ENCODE measurements at places on chromosomes 13 and 19.
A peak's percentile ranks its signal among the peaks of the same experiment; 100 is the strongest.

GRCh38 chr19:41887711-41888382 is 4.9 kb downstream of the ARHGEF1 start:
- DNase-seq: peak; percentile 96

DNA sequence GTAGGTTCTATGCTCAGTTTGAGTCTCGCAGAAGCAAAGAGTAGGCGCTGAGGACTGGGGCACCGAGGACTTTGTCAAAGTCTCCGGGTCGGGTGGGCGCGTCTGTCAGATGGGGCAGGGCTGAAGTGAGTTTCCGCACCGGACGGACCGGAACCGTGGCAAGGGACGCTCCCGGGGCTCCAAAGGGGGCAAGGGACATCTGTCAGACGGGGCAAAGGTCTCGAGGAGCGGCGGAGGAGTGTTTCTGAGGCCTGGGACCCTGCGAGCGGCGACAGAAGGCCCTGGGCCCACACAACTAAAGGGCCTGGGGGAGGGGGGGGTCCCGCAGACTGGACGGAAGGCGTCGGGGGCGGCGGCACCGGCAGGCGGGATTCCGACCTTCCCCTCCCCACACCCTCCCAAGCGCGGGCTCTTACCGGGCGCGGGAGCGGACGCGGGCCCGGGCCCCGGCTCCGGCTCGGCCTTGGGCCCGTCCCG is 13.3 kb upstream of the AKAP8L start:
- no peak for DNase-seq

DNA sequence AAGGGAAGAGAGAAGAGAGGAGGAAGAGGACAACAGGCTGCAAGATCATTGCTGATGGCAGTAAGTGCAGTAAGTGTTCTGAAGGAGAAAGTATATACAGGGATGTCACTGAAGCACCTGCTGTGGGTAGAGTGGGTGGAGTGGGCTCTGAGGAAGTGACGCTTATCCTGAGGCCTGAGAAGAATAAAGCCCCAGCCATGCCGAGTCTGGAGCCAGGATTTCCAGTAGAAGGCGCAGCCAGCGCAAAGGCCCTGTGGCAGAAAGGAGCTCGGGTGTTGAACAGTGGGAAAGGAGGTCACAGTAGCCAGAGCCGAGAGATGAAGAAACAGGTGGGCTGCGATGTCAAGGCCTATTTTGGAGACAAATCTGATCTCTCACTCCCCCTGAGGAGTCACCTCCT is 31.8 kb upstream of the ADGRE5 start:
- DNase-seq: no peak

GRCh38 chr19:13503570-13504235 is 2.6 kb downstream of the CACNA1A start:
- DNase-seq: no peak

GRCh38 chr13:48726711-48727110 is 73.0 kb downstream of the CYSLTR2 start:
- DNase-seq: no peak

DNA sequence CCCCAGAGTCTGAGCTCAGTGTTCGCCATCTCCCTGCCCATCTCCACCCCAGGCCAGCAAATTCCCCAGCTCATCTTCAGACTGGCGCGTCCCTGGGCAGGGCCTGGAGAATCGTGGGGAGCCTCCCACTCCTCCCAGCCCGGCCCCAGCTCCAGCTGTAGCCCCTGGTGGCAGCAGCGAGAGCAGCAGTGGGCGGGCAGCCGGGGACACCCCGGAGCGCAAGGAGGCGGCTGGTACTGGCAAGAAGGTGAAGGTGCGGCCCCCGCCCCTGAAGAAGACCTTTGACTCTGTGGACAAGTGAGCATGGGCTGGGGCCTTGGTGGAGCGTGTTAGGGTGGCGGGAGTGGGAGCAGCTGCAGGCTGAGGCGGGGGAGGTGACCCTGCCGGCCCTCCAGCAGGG is 8.4 kb upstream of the PRR19 start:
- no peak for DNase-seq

DNA sequence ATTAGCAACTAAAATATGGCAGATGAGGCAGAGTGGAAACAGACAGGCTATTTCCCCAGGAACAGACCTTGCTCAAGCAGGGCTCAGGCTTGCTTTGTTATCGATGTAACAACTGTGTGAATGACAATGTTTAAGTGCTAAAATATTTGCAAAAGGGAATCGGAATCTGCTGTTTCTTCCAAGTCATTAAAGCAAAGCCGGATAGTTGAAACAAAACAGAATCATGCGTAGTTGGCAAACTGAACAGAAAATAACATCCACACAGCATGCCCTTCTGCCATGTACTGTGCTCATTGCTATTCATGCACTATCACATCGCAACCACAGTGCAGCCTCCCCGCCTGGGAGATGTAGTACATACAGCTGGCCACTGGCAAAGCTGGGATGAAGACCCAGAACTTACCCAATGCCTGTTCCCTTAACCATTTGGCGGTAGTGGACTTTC is 799.1 kb downstream of the DIAPH3 start:
- no peak for DNase-seq

GRCh38 chr13:46355901-46356590 is 31.0 kb downstream of the RUBCNL start:
- no peak for DNase-seq

GRCh38 chr13:42305503-42305902 is 33.6 kb downstream of the AKAP11 start:
- DNase-seq: no peak

DNA sequence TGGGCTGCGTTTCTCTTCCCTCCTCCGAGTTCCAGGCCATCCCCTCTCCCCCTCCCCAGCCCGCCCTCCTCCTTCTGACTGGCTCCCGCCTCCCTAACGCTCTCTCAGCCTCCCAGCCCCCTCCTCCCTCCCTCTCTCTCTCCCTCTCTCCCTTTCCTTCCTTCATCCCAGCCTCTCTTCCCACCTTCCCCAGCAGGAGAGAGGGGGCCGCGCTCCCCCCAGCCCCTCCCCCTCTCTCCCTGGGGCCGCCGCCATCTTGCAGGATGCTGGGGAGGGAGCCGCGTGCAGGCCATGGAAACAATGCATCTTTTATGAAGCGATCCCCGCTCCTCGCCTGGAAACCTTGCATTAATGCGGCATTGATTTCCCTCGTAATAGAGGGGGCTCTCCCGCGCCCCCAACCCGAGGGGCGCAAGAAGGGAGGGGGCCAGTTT is 42.6 kb upstream of the ADGRL1 start:
- no peak for DNase-seq

DNA sequence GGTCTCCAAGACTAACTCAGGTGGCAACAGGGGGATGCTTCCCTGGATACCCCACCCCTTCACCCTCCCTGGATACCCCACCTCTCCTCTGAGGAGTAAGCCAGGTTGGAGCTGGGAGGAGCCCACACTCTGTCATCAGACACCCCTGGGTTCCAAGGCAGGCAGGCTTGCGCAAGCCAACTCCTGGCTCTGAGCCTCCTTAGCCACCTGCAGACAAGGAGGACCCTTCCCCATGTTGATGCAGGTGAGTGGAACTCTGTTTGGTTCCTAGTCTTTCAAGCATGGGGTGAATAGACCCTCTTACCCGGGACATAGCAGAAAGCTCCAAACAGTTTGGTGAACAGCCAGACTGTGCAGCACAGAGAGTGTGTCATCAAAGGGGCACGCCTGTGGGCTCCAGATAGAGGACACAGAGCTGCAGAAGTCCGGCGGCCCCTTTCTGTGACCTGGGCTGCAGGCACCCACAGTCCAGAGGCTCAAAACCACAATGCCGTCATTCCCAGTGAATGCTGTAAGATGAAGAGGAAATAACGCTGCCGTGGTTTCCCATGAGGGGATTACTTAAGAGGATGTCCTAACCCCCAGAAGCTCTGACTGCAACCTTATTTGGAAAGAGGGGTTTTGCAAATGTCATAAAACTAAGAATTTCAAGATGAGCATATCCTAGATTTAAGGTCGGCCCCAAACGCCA is 12.1 kb upstream of the HAS1 start:
- DNase-seq: no peak

- DNase-seq: peak; percentile 39
Measured at GRCh38 chr19:55253842-55254624, 4.8 kb downstream of the PPP6R1 start.

DNA sequence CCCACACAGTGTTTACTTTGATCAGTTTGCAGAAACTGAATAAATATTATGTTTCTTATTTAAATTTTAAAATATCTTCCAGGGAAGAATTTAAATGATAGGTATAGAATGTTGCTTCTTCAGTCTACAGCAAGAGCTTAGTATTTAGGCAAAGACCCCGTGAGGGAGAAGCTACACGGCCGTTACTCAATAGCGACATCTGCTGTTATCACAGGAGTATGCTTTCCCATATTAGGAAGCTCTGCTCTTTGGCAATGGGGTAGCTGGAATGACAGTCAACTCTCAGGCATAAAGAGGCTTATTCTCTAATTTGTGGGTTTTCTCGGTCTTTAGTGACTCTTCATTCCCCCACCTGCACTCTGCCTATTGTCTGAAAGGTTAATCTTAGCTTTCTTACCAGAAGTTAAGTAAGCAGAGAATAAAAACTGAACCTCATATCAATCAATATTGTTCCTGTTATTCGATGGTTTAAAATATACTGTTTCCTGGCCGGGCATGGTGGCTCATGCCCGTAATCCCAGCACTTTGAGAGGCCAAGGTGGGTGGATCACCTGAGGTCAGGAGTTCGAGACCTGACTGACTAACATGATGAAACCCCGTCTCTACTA is 13.2 kb upstream of the LHFPL6 start:
- DNase-seq: no peak

DNA sequence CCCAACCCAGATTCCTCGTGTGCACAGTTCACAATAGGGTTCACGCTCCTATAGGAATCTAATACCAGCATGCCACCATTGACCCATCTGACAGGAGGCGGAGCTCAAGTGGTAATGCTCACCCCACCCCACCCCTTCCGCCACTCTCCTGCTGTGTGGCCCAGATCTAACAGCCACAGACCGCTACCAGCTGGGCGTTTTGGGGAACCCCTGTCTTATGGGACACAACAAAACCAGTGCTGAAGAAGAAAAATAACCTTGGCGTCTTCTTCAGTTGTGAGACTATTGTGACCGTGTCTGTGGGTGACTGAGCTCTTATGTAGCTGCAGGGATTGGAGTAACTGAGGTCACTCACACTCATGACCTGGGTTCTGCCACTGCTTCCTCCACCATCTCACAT is 5.2 kb upstream of the OR10H1 start:
- DNase-seq: no peak

DNA sequence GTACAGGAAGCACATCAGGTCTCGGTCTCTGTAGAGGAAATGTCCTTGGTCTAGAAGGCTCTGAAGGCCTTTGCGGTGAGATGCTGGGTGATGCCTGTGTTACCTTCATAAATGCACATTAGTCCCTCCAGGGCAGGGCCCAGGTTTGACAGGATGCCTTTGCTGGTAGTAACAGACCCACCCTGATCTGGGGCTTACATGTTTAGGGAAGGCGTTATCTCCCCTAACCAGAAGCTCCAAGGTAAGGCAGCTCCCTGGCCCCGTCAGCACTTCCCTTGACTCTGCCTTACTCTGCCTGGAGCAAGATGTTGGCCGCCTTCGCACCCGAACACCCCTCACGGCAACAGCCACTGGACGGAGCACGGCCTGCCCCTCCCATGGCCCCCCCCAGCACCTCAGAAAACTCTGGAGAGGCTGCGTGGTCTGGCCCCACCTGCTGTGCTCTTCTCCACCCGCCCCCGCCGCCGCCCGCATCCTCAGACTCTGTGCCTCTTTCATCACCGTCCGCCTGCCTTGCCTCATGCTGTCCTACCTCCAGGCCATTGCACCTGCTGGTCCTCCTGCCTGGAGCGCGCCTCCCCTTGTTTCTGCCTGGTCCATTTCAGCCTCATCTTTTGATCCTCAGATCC is 9.1 kb downstream of the AP2A1 start:
- DNase-seq: no peak

- DNase-seq: peak; percentile 24
Measured at GRCh38 chr19:4456843-4457653, 546 bp downstream of the UBXN6 start.

- DNase-seq: peak; percentile 25
Measured at GRCh38 chr13:45047394-45048310, 58.3 kb downstream of the GPALPP1 start.

DNA sequence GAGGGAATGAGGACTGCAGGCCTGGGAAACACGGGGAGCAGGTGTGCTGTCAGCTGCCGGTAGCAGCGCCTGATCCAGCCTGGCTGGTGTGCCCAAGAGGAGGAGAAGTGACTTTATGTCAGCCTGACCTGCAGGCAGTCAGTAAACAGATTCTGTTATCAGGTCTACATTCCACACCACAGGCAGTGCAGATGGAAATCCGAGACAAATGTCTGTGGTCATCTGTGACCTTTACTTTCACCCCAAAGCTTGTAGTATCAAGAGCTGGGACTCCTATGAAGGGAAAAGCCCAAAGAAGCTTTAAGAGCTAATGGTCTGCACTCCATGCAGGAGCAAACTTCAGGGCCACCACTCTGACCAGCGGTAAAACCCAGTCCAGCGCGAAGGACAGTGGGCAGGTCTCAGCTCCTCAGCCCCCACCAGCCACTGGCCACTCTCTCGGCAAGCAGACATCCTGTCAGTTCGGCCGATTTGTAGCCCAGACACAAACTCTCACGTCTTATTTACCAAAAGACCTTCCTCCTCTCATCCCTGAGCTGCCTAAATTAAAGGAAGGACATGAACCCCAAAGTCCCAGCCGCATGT is 7.7 kb downstream of the EPS15L1 start:
- no peak for DNase-seq

- DNase-seq: no peak
Measured at GRCh38 chr13:106276876-106277275, 258.6 kb downstream of the EFNB2 start.

GRCh38 chr19:39436350-39436716 is 584 bp upstream of the RPS16 start:
- no peak for DNase-seq

- no peak for DNase-seq
Measured at GRCh38 chr13:91417660-91418325, 19.4 kb downstream of the GPC5 start.

DNA sequence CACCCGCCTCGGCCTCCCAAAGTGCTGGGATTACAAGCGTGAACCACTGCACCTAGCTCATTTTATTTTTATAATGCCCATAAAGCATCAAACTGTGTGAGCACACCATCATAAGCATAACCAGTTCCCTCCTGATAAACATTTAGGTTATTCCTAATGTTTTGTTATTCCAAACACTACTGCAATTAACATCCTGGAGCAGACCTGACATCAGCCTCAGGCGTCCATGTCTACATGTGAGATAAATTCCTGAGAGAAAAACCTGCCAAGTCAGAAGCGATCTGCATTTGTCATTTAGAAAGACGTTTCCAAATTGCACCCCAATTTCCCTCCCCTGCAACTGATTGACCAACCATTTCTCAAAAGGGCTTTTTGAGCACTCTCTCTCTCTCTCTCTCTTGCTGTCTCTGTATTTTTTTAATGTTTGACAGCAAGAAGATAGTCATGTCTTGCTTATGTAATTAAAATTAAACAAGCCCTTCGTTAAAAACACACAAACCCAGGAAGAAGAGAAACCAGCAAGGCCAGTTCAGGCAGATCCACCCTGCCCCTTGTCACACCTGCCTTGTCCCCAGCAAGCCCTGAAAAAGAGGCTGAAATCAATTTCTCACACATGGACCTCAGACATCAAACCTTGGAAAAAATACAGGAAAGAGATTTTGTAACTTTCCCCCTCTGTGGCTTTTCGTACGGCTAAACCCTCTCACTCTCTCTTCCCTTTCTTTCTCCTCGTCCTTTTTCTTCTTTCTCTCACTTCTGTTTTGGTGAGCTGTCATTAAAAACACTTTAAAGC is 9.9 kb downstream of the LYPD3 start:
- DNase-seq: no peak
